ENCODE measurements at places on chromosomes 13 and 19.
A peak's percentile ranks its signal among the peaks of the same experiment; 100 is the strongest.

- no peak for DNase-seq
Observed at GRCh38 chr19:3163230-3163886, 15.2 kb upstream of the S1PR4 start.

DNA sequence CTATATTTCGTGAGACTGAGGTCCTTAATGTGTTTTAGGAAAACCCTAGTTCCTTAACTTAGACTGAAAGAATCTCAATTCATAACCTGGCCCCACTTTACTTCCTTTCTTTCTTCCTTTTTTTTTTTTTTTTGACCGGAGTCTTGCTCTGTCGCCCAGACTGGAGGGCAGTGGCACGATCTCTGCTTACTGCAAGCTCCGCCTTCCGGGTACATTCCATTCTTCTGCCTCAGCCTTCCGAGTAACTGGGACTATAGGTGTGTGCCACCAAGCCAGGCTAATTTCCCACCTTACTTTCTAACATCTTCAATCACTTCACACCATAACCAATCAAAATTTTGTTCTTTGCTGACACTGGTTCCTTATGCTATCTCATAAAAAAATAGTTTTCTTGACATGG lies 2097.0 kb downstream of the PCDH9 start:
- no peak for DNase-seq

GRCh38 chr19:19321141-19321577 lies 530 bp downstream of the MAU2 start:
- DNase-seq, result no peak

DNA sequence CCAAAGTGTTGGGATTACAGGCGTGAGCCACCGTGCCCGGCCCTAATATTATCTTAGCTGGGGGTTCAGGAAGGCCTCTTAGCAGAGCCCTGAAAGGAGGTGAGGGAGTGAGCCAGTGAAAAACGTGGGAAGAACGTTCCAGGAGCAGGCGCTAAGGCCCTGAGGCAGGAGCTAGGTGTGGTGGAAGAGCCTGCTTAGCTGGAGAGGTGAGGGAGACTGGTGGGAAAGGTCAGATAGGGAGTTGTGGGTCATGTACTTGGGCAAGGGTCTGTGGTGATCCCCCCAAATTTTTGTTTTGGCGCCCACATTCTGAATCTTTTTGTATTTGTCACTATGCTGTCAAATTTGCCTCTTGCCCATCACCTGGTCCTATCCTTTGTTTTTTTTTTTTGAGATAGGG lies 5.1 kb upstream of the INAFM1 start:
- no peak for DNase-seq

- DNase-seq, result no peak
Observed at GRCh38 chr19:6971366-6971765, 49.9 kb downstream of the MBD3L2B start.

GRCh38 chr19:9178901-9179300 lies at the start of gene OR7D2:
OR7D2 (plus strand) TSS chr19:9178979; CDS start chr19:9185782, 6,803 bp downstream.
- no peak for DNase-seq

GRCh38 chr13:33388286-33388998 lies 102.9 kb upstream of the STARD13 start:
- DNase-seq, result no peak

DNA sequence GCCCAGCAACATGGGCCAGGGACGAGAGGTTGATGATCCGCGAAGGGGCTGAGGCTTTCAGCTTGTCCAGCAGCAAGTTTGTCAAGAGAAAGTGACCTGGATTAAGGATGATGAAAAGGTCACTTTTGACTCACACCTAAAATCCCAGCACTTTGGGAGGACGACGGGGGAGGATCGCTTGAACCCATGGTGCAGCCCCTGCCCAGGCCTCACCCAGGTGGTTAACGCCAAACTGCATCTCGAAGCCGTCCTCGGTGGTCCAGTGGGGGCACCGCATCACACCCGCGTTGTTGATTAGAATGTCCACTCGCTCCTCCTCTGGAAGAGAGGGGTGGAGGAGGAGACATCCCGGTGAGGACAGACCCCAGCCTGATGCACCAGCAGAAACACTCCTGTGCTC lies 10.4 kb upstream of the GP6 start:
- DNase-seq, result no peak

- no peak for DNase-seq
Observed at GRCh38 chr13:88118952-88119351, 447.8 kb downstream of the SLITRK5 start.

GRCh38 chr13:41780715-41781706 lies 179.9 kb downstream of the VWA8 start:
- DNase-seq, result peak; percentile 84
